NCI-H2107 (cell line): ENCODE measurements at places on chromosomes 11 and 22.

- DNase-seq: no peak
Measured at GRCh38 chr11:2857918-2858317, 27.7 kb downstream of the CDKN1C start.

DNA sequence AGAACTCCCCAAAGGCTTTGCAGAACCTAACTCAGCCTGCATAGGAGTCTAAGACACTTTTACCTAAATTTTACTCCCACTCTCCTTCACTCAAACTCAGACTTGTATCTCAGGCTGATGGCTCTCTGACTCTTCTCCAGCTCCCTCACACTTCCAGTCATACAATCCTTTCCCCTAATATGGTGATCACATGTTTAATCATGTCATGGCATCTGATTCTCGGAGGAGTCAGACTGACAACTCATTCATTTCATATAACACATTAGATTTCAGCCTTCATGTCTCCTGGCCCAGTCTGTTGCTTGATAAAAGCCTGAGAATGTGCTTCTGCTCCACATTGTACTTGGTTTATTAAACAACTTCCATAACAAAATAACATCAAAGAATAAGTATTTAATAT is 1503.9 kb upstream of the TENM4 start:
- DNase-seq: no peak

DNA sequence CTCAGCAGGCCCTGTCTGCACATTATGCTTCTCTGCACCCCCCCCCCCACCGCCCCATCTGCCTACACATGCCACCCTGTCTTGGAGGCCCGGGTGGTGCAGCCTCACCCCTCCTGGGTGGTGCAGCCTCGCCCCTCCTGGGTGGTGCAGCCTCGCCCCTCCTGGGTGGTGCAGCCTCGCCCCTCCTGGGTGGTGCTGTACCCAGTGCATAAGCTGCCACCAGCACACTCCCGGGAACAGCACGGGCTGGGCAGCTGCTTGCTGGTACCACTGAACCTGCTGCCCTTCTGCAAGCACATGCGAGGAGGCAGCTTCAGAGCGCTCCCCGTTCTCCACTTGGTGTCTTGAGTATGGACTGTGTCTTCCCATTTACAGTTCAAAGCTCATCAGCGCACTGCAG is 69.3 kb downstream of the NCAPD3 start:
- no peak for DNase-seq

- DNase-seq: no peak
Measured at GRCh38 chr22:44211256-44211945, 30.7 kb downstream of the PARVG start.

GRCh38 chr22:46068593-46069491 is 81.5 kb upstream of the PPARA start:
- DNase-seq: no peak

- DNase-seq: no peak
Measured at GRCh38 chr11:12705874-12706273, 31.7 kb downstream of the TEAD1 start.

DNA sequence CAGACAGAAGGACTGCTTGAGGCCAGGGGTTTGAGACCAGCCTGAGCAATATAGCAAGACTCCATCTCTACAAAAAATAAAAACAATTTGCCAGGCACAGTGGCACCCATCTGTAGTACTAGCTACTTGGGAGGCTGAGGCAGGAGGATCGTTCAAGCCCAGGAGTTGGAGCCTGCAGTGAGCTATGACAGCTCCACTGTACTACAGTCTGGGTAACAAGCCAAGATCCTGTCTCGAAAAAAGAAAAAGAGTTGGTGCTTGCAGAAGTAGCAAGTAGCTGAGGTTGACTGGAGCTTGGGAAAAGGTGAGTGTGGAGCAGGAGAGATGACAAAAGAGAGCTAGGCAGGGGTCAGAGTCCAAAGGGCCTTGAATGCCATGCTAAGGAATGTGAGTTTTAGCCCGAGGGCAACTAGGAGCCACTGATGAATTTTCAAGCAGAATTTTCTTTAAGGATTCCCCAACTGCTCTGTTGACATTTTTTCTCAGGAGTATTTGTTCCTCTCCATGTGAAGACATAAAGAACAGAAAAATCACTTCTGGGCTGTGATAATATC is 3.1 kb downstream of the AP1B1 start:
- DNase-seq: no peak

GRCh38 chr11:27930946-27931345 is 177.0 kb downstream of the KIF18A start:
- DNase-seq: no peak

DNA sequence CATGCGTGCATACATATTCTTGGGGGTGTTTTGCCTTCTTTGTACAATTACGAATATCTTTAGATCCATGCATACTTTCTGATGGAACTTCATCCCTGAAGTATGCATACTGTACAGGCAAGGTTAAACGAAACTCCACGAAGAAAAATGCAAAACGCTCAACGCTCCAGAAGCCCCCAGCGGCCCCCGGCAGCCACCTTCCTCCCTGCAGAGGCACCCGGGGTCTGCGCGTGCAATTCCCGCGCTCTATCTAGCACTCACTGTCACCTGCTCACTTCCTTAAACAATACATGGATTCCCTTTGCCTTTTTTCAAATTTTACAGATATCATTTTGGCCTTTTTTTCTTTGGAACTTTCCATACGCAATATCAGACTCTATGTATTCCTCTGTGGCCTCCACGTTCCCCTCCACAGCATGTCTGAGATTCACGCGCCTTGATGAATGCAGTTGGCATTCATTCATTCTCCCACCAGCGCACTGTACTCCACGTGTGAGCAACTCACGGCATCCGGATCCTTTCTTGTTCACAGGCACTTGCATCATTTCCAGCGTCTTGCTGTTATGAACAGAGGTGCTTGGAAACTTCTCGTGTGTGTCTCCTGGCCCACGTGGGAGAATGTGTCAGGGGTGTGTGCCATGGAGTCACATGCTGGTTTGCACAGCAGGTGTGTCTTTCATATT is 214.3 kb downstream of the CTTN start:
- DNase-seq: no peak

DNA sequence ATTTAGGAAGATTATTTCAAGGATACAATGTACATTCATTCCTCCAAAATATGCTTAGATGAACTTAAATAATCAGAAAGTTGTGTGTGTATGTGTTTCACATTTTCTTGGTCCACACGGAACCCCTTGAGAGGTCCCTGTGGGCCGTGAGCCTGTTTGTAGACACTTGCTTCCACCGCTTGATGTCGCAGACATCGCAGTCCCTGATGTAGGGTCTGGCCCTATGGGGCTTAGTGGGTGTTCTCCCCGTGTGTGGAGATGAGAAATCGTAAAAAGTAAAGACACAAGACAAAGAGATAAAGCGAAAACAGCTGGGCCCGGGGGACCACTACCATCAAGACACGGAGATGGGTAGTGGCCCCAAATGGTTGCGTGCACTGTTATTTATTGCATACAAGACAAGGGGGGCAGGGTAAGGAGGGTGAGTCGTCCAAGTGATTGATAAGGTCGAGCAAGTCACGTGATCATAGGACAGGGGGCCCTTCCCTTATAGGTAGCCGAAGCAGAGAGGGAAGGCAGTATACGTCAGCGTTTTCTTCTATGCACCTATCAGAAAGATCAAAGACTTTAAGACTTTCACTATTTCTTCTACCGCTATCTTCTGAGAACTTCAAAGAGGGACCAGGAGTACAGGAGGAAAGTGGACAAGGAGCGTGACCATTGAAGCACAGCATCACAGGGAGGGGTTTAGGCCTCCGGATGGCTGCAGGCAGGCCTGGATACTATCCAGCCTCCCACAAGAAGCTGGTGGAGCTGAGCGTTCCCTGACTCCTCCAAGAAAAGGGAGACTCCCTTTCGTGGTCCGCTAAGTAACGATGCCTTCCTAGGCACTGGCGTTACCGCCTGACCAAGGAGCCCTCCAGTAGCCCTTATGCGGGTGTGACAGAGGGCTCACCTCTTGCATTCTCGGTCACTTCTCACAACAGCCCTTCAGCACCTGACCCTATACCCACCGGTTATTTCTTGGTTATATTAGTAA is 1.2 kb upstream of the APOBEC3C start:
- DNase-seq: no peak

DNA sequence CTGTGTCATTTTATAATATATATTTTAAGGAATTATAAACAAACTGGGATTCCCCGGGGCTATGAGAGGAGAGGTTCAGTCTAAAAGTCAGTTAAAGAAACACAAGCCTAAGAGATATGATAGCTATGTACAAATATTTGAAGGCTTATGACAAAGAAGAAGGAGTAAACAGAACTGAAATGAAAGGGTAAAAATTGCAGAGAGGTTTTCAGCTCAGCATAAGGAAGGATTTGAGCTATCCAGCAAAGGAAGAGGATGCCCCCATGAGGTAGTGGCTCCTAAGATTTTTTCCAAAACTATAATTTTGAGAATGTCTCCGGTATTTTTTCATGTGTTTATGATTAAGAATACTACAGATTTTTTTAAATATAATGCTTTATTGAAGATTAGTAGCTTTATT is 57.9 kb upstream of the ANGPTL5 start:
- DNase-seq: no peak

DNA sequence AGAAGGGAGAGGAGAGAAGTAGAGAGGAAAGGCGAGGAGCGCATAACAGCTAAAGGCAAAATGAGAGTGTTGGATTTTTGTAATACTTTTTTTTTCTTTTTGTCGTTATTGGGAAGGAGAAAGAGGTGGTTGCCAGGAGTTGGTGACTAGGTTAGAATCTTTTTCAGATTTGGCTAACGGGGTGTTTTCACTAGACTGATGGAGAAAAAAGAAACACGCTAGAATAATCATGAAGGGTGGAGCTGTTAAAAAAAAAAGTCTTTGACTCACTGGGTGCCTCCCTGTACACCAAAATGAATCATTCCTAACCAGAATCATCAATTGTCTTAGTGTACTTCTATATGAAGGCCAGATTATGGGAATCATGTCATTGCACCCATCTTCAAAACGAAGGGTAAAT is 12.7 kb downstream of the BLID start:
- no peak for DNase-seq

DNA sequence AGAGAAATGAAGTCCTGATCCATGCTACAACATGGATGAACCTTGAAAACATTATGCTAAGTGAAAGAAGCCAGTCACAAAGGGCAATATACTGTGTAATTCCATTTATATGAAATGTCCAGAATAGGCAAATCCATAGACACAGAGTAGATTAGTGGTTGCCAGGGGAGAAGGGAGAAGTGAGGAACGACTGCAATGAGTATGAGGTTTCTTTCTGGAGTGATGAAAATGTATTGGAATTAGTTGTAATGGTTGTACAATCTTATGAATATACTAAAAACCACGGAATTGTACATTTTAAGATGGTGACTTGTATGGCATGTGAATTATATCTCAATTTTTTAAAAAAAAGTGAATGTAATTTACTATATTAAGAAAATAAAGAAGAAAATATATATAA is 83.1 kb upstream of the GDPD4 start:
- DNase-seq: no peak

DNA sequence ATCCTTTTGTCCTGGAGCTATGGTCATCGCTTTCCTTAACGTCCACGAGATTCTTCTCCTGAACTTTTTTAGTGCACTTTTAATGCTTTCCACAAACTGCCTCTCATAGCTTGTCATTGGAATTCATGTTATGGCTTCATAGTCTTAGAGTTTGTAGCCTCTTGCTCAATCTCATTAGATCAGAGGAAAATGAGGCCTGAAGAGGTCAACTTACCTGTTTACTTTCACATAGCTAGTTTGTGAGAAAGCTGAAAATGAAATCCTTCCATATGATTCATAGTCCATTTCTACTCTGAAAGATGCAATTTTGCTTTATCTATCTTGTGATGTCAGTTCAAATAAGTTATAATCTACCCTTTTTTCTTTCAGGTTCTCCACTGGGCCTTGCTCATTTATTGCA is 1747.2 kb upstream of the RAG2 start:
- DNase-seq: no peak

GRCh38 chr11:132734217-132734616 is 798.1 kb downstream of the OPCML start:
- no peak for DNase-seq

DNA sequence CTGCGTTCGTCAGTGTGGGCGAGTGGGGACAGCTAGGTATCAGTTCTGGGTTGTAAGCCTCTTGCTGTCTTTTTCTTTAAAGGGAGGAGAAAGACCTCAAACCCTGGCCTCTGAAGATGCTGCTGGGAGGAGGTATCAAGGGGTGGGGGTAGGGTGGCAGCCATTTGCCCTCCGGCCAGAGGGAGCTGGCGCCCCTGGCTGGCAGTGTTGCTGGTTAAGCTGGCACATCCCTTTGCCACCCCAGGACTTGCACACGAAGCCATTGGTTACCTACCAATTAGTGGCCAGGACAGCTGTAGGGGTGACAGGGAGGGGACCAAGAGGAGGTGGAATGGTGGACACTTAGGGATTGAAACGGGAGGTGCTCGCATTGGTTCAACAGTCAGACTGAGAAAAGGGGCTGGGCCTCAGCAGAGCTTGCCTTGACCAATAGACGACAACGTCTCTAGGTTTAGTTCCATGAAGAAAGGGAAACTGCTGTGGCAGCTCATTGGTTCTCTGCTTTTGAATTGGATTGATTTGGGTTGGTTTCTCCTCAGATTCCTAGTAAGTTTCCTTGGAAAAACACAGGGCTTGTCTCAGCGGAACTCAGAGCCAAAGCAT is 77.9 kb downstream of the ST3GAL4 start:
- DNase-seq: no peak

GRCh38 chr11:68468217-68468828 is 7.8 kb downstream of the PPP6R3 start:
- no peak for DNase-seq

DNA sequence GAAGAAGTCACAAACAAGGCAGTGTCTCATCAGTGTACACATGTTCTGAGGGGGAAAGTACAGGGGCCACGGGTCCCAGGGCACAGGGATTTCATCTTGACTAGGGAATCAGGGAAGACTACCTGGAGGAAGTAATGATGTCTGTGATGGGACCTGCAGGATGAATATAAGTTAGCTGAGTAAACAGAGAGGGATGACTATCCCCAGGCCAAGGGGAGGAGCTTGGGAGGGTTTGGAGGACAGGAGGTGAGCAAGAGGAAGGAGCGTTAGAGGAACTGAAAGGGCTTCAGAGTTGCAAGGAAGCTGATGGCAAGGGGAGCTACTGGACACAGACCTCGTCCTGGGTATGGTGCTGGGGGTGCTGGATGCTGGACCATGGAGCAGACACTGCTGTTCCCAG is 56.4 kb downstream of the TRAF6 start:
- no peak for DNase-seq

GRCh38 chr22:45465633-45466032 is 37.0 kb upstream of the FBLN1 start:
- DNase-seq: no peak

- DNase-seq: no peak
Measured at GRCh38 chr11:117143390-117143789, 697 bp upstream of the PAFAH1B2 start.

GRCh38 chr11:7439746-7440320 is 45.5 kb upstream of the OLFML1 start:
- DNase-seq: no peak

- no peak for DNase-seq
Measured at GRCh38 chr11:94849839-94850238, 81.7 kb downstream of the AMOTL1 start.

- no peak for DNase-seq
Measured at GRCh38 chr11:62401811-62402210, 17.0 kb upstream of the SCGB1A1 start.

- no peak for DNase-seq
Measured at GRCh38 chr22:49211176-49211575, 616.5 kb downstream of the BRD1 start.
